ENCODE measurements at places on chromosomes 7 and 10.

- DNase-seq: no peak
Measured at GRCh38 chr7:65925040-65925439, 52.2 kb downstream of the VKORC1L1 start.

DNA sequence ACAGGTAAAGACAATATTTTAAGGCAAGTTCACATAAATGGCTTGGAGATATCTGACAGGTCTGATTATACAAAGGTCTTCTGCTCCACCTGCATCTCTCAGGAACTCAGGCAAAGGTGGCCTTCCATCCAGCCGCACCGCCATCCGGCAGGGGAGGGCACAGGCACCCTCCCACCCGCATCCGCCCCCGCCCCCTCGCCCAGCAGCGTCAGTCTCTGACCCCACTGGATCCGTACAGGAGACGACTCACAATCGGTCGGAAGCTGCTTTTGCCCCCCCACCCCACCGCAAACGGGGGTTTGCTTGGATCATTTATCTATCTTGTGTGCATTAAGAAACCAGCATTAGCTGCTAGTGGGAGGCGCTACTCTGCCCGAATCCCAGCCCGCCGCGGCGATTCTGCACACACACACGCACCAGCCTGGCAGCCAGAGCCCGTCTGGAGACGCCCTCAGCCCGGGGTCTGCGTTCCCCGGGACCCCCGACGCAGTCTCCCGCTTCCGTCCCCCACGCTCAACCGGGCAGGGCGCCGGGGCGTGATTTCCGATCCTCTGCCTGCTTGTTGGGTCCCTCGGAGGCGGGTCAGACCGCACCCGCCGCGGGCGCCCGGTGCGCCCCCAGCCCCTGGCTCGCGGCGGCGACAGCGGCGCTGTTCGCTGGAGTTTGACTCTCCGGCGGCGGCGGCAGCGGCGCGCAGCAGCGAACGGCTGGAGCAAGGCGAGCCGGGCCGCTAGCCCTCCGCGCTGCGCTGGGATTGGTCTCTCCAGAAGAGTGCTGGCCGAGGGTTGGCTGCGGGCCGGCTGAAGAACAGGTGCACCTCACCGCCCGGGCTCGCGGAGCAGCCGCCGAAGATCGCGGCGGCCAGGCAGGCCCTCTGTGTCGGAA lies 820 bp upstream of the NRG3 start:
- no peak for DNase-seq

- DNase-seq: no peak
Measured at GRCh38 chr10:96835899-96836298, 3.8 kb downstream of the LCOR start.

- DNase-seq: no peak
Measured at GRCh38 chr10:98414932-98415730, at the start of gene PYROXD2. TSS of gene PYROXD2 (minus strand) at chr10:98415182. CDS start at chr10:98415135, 47 bp downstream.

GRCh38 chr10:127854769-127855590 lies 37.8 kb downstream of the CLRN3 start:
- no peak for DNase-seq

DNA sequence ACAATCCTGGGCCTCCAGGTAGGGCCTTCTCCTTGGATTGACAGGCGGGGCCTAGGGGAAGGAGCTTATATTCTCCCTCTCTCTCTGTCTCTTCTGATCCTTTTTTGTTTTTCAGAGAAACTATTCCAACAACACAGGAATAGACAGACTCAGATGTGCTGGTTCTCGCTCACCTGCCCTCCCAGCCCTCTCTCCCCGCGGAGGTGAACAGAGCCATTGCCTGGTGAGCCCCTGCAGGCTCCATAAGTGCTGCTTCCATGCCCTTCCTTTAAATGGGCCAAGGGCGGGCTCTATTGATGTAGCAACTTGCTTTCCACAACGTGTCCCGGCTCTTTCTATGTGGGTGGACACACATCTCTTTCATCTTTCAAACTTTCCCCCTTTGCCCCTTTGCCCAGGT lies 47.2 kb upstream of the IGFBP3 start:
- no peak for DNase-seq

DNA sequence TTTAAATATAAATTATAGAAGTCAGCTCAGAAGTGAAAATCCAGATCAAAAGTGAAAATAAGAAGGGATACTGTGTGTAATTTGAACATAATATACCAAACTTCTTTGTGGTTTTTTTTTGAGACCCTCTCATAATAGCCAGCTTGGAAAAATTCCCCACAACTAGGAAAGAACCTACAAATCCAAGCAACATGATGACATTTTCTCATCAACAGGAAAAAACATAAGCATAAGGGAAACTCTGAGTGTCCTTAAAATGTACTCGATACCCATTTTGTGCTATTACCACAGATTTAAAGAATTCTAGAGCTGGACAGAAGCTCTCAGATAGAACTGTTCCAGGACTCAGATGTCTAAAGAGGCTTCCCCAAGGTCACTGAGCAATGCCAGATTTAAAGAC lies 214.8 kb upstream of the KLF14 start:
- no peak for DNase-seq

GRCh38 chr7:2120841-2121830 lies 111.6 kb downstream of the MAD1L1 start:
- no peak for DNase-seq

DNA sequence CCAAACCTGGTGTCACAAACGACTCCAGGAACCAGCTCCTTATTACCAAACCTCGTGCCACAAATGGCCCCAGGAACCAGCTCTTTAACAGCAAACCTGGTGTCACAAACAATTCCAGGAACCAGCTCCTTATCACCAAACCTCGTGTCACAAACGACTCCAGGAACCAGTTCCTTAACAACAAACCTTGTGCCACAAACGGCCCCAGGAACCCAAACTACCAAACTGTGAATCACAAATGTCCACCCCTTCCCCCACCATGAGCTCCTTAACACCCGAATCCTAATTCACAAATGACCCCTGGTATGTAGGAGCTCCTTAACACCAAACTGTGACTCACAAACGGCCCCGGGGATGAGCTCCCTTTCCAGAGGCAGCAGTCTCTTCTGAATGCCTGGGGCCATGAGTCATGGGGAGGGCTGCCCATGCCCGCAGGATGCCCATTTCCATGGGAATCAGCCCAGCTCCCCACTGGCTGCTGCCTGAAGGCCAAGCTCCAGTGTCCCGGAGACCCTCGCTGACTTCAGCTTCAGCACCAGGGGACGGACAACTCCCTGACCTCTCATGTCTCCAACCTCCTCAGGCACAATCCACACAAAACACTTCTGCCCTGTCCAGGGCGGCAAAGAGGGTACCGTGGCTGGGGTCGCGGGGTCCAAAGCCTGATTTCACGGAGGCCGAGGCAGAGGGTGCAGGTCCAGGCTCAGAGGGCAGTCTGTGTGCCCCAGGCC lies 213.1 kb downstream of the ELFN1 start:
- no peak for DNase-seq

DNA sequence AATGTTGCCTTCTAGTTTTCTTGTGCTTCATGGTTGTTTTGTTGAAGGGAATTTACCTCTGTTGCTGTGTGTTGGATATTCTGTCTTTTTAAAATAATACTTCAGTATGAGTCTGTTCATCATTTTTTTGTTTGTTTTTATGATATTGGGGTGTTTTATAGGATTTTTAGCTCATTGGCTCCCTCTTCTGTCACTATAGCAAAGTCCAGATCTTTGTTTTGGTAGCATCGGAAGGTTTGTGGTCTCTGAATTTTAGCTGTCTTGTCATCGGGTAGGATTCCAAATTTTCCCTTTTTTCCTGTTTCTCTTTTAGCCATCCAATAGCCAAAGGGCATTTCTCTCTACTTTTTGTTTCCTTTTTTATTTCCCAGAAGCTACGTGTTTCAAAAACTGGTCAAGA lies 91.4 kb downstream of the EXOC4 start:
- no peak for DNase-seq

DNA sequence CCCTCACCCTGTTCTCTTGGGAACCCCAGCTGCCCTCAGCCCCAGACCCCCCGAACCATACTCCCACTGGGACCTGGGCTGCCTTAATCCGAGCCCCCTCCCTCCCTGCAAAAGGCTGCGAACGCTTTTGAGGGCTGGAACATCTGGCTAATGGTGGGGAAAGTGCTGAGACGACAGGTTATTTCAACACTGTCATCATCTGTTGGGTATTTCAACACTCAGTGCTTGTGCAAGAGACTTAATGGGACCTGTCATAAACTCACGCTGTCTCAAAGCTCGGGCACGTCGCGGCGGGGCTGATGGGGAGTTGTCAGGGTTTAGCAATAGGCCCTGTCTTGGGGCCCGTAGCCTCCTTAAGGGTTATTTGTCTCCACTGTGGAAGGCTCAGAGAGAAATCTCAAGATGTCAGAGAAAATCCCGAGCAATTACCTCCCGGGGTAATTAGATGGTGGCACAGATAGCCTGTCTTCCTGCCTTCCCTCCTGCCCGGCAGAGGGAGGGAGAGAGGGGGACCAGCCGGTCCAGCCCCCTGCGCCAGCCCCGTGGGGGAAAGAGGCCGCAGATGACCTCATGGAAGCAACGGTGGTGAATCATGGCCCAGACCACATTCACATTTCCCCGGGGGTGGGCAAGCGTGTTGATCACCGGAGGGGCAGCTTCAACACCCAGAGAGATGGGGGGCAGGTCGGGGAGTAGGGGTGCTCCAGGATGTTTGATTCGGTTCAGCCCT lies 88.7 kb upstream of the MYL10 start:
- no peak for DNase-seq

GRCh38 chr7:150900675-150901074 lies 48.4 kb downstream of the AOC1 start:
- DNase-seq: no peak

DNA sequence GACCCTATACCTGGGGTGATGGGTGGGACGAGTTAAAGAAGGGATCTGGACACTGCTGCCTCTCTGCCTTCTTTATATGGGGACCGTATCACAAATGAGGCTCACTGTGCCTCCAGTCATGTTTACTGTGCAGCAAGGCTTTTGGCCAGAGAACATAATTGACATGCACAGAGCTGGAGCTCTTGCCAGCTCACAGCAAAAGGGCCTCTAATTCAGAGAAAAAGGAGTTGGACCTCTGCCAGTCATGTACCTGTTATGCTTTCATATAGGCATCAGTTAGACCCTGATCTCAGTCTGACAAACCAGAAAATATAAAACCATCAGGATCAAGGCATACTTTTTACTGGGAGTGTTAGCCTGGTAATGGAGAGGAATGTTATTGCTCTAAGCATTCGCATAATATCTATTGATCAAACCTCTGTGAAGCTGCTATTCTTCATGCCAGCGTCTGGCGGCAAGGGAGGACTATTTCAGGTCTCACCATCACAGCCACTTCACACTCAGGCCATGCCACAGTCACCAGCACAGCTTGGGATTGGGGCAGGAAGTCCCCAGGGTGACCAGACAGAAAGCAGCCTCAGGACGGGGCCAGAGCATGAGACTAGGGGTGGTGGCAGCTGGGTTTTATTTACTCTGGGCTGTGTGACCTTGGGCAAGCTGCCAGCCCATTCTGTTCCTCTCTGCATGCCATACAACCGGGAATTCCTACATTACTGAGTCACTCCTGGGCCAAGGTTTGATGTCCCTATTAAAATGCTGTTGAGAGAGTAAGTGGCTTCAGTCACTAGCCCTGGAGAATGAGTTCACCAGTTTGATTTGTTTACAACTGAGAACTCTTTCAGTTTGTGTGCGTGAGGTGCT lies 90.1 kb downstream of the NPSR1 start:
- no peak for DNase-seq

GRCh38 chr10:91796331-91797047 lies 1.7 kb upstream of the TNKS2 start:
- DNase-seq: peak; percentile 64

- DNase-seq: no peak
Measured at GRCh38 chr10:124048371-124049290, 44.8 kb downstream of the CHST15 start.

- no peak for DNase-seq
Measured at GRCh38 chr7:139777133-139777891, 486 bp downstream of the HIPK2 start.

DNA sequence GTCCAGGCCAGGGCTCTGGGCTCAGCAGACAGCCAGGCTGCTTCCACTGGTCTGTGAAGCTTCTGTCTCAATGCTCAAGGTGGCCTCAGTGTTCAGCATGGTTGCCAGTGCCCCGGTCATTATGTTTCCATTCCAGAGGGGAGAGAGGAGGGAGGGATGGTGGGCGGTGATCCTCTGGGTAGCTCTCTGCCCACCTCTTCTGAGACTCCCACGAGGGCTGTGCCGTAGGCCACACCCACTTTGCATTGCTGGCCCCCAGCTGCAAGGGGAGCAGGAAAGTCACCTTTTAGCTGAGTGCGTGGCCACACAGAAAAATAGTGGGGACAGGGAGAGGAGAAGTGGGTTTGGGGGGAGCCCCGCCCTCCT lies 42.5 kb downstream of the FOXK1 start:
- DNase-seq: no peak

- DNase-seq: no peak
Measured at GRCh38 chr10:123399276-123399839, 245.2 kb downstream of the BUB3 start.

DNA sequence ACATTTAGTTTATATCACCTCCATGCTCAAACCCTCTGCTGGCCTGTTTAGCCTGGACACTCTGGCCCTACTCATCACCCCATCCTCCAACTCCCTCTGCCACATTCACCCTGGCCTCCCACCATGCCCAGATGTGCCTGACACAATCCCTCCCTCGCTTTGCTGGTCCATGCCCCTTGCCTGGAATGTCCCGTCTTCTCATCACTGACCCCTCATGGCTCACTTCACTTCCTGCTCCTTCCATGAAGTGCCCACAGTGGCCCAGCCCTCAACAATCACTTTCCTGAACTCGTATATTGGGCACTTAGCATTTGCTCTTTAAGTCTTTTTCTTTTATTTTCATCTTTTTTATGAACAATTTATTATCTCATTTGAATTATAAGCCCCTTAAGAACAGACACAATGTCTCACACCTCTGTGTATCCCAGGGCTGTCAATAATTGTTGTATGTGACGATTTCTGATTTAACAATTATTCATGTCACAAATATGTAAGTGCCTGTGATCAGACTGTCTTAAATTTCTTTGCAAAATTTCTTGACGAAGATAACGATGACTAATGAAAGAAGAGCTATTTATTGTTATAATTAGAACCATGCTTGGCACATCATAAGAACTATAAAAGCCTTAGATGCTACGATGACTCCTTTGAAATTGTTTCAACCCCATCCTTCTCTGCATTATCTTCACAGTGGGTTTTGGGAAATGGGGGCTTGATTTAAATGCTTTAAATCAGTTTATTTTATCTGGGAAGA lies 209.9 kb upstream of the YAE1 start:
- DNase-seq: no peak

DNA sequence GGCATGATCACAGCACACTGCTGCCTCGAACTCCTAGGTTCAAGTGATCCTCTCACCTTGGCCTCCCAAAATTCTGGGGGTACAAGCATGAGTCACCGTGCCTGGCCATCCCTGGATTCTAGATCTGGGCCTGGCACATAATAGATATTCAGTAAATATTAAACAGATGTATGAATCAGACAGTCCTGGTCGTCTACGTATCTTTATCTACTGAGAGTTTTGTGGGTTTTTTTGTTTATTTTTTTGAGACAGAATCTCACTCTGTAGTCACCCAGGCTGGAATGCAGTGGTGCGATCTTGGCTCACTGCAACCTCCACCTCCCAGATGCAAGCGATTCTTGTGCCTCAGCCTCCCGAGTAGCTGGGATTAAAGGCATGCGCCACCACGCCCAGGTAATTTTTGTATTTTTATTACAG lies 24.3 kb upstream of the ITGB1 start:
- no peak for DNase-seq
